Dorsolateral prefrontal cortex (tissue), 122 donors: ENCODE measurements at places on chromosomes 12 and 14.

- DNase-seq, result no peak
These were observed 130.3 kb downstream of the NDUFA12 start for GRCh38 chr12:94872971-94873733.

GRCh38 chr14:95758331-95758730 lies 44.4 kb upstream of the TCL1A start:
- no peak for DNase-seq

DNA sequence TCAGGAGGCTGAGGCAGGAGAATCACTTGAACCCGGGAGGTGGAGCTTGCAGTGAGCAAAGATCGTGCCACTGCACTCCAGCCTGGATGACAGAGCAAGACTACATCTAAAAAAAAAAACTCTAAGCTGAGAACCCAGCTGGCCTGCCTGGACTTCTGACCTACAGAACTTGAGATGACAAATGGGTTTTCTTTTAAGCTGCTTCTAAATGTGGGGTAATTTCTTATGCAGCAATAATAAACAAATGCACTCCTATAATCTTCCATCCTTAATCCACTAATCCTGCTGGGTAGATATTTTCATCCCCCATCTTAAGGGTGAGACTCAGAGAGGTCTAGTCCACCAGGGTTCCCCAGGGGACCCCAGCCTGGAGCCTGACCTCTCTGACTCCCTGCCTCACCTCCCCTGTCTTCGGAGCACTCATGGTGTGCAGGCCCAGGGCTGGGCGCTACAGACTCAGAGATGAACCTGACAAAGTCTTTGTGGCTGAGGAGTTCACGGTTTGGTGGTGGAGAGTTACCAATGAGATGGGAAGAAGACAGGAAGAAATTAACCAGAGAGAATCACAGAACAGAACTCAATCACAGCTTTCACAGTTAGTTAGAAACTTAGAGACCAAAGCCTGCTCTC lies 39.7 kb upstream of the BDKRB2 start:
- peak; percentile 7 for DNase-seq

DNA sequence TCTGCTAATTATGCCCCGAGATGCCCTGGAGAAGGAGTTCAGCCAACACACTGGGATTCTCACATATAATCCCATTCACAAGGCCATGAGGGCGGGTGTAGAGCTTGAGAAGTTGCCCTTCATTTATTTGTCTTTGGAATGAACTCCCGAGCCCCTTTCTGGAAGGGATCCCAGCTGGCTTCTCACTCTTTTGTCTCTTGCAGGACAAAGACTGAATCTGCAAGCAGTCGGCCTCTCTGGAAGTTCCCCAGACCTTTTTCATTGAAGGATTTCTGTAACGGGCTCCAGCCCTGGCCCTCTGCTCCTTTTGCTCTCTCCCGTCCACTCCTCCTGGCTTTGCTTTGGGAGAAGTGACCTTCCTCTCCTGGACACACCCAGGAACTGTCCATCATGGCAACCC lies 163.3 kb upstream of the SFSWAP start:
- no peak for DNase-seq

- DNase-seq, result no peak
These were observed 212.1 kb downstream of the GRIN2B start for GRCh38 chr12:13769273-13769672.

GRCh38 chr12:121388421-121388981 lies 11.4 kb upstream of the RNF34 start:
- no peak for DNase-seq

DNA sequence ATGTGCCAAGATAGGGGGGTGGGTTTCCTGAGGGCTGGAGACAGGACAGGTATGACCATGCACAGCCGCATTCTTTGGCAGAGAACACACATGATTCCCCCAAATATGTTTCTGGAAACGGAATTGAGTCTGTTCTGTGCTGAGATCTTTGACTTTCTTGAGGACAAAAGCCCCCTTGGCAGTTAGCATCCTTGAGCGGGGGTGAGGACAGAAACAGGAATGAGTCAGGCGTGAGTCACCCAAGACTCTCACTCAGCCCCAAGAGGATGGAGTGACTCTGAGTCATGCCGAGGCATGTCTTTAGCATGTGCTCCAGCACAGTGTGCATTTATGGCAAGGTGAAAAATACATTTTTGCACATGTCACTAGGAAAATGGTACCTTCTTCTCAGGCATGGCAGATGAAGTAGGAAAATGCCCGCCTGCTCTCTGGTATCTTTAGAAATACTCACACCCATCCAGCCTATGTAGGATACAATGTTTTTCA lies 52.1 kb downstream of the DAD1 start:
- DNase-seq, result peak; percentile 67

DNA sequence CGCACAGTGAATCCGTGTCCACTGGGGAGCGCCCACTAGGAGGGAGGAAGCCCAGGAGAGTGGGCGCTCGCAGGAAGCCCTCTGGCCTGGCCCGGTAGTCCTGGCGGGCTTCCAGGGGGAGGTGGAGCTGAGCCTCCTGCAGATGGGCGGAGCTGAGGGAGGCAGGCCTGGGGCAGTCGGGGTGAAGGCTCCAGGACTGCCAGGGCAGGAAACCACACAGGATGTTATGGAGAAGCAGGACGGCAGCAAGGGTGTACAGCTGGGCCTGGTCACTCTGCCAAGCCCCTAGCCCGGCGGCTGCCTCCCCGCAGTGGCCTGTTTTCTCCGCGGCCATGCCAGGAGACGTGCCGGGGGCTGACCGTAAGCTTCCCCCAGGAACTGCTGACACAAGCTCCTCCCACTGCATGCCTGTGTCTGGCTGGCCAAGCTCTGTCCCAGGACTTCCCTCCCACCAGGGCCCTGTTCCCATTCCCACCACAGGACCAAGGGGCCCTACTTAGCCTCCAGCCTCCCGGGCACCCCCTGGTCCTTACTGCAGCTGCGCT lies 143.4 kb upstream of the C14orf180 start:
- no peak for DNase-seq

DNA sequence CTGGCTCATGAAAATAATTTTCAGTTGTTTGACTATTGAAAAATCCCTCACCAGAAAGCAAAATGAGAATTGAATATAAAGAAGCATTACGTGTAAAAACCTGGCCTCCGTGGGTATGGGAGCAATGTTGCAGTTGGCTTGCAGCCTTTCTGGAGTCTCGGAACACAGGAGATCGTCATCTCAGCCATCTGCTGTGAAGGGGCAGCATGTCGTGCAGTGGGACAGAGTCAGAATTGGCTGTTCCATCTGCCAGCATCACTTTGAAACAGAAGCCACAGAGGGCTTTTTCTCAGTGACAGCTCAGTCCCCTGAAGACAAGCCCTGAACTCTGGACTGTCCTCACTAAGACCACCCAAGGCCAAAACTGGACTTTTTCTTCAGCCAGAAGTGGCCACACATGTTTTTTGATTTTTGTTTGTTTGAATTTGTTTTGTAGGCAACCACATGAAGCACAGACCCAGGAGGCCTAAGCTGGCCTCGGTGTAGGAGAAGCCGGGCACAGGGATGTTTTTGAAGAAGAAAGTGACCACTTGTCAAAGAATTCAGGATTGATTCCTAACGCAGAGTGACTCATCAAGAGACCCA lies 170.8 kb upstream of the DYRK2 start:
- no peak for DNase-seq

GRCh38 chr14:64447876-64448670 lies 17.2 kb upstream of the AKAP5 start:
- no peak for DNase-seq

DNA sequence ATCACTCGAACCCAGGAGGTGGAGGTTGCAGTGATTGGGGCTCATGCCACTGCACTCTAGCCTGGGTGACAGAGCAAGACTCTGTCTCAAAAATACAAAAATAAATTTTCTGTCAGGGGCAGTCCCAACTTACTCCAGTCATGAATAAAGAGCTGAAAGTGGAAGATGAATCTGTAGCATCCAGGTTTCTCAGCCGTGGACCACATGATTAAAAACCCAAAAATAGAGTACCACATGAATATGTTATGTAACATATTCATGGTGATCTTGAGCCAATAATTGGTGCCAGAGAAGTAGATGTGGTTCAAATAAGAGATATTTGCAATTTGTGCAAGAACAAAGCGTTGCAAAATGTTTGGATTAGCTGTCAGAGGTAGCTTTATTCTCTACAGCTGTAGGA lies 23.1 kb downstream of the SPIC start:
- DNase-seq, result no peak

GRCh38 chr14:105005929-105006830 lies 14.7 kb downstream of the CDCA4 start:
- no peak for DNase-seq
